Bronchial smooth muscle cell (primary cell): ENCODE measurements at places on chromosomes 13 and 19. TPM values are rescaled to one million over a fixed set of nuclear protein-coding genes. Genes with fewer than 3 reads are reported as not detected.

Gene TDRD12
- total RNA-seq: 0.17 and 0.32 TPM in 2 replicates

Gene GPR12
- total RNA-seq: not detected in 2 replicates

Gene DAND5
- total RNA-seq: not detected in 2 replicates

Gene ETV2
- total RNA-seq: 0.17 and 0.63 TPM in 2 replicates

Gene ZNF99
- not detected in 2 replicates for total RNA-seq
